DND-41 (cell line): ENCODE measurements at places on chromosomes 3 and 15.

GRCh38 chr15:80849308-80849707 is 70.1 kb downstream of the CEMIP start:
- H3K4me3 ChIP-seq: no peak overlapping the region
- H3K27me3 ChIP-seq: no peaks in the 10 kb centered on the region
- H3K36me3 ChIP-seq: no peaks in the 10 kb centered on the region
- H3K4me1 ChIP-seq: no peaks in the 10 kb centered on the region
- H3K27ac ChIP-seq: no peak overlapping the region

DNA sequence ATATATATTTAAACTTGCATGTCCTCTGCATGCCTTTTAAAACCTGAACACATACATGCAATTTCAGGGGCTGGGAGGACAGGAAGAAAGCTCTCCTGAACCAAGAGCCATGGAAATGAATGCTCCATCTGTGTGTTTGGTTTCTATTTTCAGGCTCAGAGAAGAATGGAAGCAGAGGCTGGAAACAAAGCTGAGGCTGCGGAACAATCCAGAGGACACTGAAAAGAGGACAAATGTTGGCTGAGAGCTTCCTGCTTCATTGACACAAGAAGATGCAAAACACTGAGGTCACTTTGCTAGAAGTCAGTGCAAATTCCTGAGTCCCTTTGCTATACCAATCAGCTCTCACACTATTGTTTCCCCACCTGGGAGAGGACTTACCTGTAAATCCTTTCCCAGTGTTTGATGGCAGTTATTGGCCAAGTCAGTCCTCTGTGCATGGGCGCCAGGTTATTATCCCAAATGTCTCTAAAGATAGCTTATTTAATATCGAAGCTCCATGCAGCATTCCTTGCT is 12.7 kb downstream of the FAM240A start:
- H3K27me3 ChIP-seq: no peaks in the 10 kb centered on the region
- H3K4me1 ChIP-seq: peaks cover 17% of the 10 kb centered on the region

GRCh38 chr3:17094551-17094950 is 209.8 kb downstream of the PLCL2 start:
- no peak for DNase-seq
- H3K4me1 ChIP-seq: no peaks in the 10 kb centered on the region
- 0 out of 2 replicates have a peak, but pooled peaks cover 3% of the 10 kb centered on the region for H3K36me3 ChIP-seq
- H3K4me3 ChIP-seq: no peak overlapping the region

DNA sequence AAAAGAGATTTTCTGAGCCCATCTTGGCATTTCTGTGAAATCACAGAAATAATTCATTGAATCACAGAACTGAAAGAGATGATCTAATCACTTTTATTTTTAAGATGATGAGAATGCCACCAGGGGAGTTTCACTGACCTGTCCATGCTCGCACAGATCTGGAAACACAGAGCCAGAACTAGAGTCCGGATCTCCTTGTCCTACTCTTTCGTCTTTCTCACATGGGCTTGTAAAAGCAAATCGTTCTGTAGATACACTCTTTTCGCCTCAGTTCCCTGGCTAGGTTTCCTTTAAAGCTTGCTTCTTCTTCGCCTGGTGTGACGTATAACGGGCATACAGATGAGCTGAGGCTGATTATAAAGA is 122.5 kb upstream of the SPRED1 start:
- no peaks in the 10 kb centered on the region for H3K36me3 ChIP-seq
- no peaks in the 10 kb centered on the region for H3K27me3 ChIP-seq
- H3K4me3 ChIP-seq: no peak overlapping the region
- H3K27ac ChIP-seq: no peak overlapping the region

DNA sequence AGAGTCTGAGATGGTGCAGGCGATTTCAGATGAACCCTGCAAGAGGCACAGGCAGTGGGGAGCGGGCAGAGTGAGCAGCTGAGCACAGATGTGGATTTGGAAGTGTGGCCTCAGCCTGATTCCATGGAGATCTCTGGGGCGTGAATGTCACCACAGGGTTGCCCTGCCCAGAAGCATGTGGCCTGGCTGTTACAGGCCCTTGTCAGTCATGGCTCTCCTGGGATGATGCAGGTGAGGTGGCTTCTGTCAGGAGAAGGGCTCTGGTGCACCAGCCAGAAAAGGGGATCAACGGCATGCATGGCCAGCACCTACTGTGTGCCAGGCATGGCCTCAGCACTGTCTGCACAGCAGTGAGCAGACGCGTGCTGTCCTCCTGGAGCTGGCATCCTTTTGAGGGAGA is 11.9 kb downstream of the HDAC11 start:
- H3K4me1 ChIP-seq: no peaks in the 10 kb centered on the region; the same call in 1 of the 2 replicates
- H3K36me3 ChIP-seq: no peaks in the 10 kb centered on the region
- H3K27ac ChIP-seq: no peak overlapping the region
- DNase-seq: no peak
- H3K27me3 ChIP-seq: no peaks in the 10 kb centered on the region
- H3K4me3 ChIP-seq: no peak overlapping the region

GRCh38 chr15:80012060-80012726 is 41.2 kb upstream of the BCL2A1 start:
- no peak for DNase-seq
- no peaks in the 10 kb centered on the region for H3K4me1 ChIP-seq

- no peak overlapping the region for H3K4me3 ChIP-seq
- H3K4me1 ChIP-seq: no peaks in the 10 kb centered on the region
- peaks cover 16% of the 10 kb centered on the region for H3K27me3 ChIP-seq
Observed at GRCh38 chr3:58299839-58300516, 6.1 kb upstream of the RPP14 start.

DNA sequence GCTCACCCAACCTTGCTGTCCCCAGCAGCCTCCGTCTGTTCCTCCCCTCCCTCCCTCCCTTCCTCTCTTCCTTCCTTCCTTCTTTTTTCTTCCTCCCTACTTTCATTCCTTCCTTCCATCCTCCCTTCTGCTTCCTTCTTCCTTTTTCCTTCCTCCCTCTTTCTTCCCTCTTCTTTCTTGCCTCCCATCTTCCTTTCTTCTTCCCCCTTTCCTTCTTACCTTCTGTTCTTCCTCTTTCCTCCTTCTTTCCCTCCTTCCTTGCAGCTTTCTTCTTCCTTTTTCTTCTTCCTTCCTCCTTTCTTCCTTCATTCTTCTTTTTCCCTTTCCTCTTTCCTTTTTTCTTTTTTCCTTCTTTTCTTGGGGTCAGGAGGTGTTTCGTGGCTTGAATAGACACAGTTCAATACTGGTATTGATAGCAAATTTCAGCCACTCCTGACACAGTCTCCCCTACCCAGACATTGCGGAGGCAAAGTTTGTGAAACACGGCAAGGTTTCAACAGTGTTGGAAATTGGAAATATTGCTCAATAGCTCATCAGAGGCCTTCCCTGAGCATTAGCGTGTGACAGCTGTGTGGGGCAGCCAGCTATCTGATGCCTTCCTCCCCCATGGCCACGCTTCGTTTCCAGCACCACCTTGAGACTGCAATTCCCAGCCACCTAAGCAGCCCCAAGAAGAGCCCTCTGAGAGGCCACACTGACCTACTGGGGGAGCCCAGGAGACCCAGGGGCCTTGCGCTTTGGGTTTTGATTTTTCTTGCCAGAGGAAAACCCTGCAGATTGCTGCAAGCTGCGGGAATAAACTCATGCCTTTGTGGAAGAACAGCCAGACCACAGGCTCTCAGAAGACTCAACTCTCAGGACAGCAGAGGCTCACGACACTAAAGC is 82.2 kb downstream of the KLF15 start:
- H3K36me3 ChIP-seq: no peaks in the 10 kb centered on the region
- H3K27ac ChIP-seq: no peak overlapping the region
- DNase-seq: no peak
- H3K4me1 ChIP-seq: no peaks in the 10 kb centered on the region

GRCh38 chr3:61897848-61898247 is 336.5 kb downstream of the PTPRG start:
- no peaks in the 10 kb centered on the region for H3K36me3 ChIP-seq
- peaks cover 25% of the 10 kb centered on the region for H3K4me1 ChIP-seq
- no peak overlapping the region for H3K27ac ChIP-seq
- H3K4me3 ChIP-seq: no peak overlapping the region
- DNase-seq: no peak

- 0 out of 2 replicates have a peak, but pooled peaks cover under 1% of the 10 kb centered on the region for H3K4me1 ChIP-seq
- no peak overlapping the region for H3K27ac ChIP-seq
- no peak overlapping the region for H3K4me3 ChIP-seq
- no peak for DNase-seq
- H3K36me3 ChIP-seq: no peaks in the 10 kb centered on the region
- H3K27me3 ChIP-seq: peaks cover 17% of the 10 kb centered on the region
Observed at GRCh38 chr15:74203914-74204431, 1.4 kb upstream of the STRA6 start.

GRCh38 chr15:88493844-88494243 is 26.3 kb downstream of the MRPS11 start:
- H3K4me1 ChIP-seq: no peaks in the 10 kb centered on the region
- no peak overlapping the region for H3K27ac ChIP-seq
- no peak for DNase-seq
- no peaks in the 10 kb centered on the region for H3K36me3 ChIP-seq
- H3K27me3 ChIP-seq: no peaks in the 10 kb centered on the region
- no peak overlapping the region for H3K4me3 ChIP-seq

DNA sequence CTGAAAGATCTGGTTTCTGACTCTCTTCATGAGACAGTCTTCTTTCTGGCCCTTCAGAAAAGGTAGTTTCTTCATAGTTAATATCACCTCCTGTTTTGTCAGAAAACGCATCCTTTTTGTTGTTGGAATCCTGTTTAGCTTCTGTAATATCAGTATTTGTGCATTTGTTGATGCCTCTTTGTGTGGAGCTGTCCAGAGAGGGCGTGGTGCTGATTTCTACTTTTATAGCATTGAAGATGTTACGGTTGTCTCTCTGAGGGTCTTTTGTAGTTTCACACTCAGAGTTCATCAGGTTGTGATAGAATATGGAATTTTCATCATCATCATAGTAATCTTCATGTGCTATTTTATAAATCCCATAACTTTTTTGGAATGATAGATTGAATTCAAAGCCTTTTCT is 8.9 kb downstream of the GPR149 start:
- no peak overlapping the region for H3K4me3 ChIP-seq
- H3K36me3 ChIP-seq: no peaks in the 10 kb centered on the region

- H3K27me3 ChIP-seq: peaks cover 3% of the 10 kb centered on the region
- no peak for DNase-seq
- H3K27ac ChIP-seq: no peak overlapping the region
- H3K4me1 ChIP-seq: no peaks in the 10 kb centered on the region
Observed at GRCh38 chr3:182133752-182134151, 422.0 kb downstream of the SOX2 start.

GRCh38 chr15:96422125-96422524 is 91.6 kb downstream of the NR2F2 start:
- no peaks in the 10 kb centered on the region for H3K4me1 ChIP-seq
- no peak overlapping the region for H3K27ac ChIP-seq
- H3K27me3 ChIP-seq: no peaks in the 10 kb centered on the region

GRCh38 chr3:62586356-62586755 is 213.0 kb upstream of the FEZF2 start:
- no peaks in the 10 kb centered on the region for H3K36me3 ChIP-seq
- no peak overlapping the region for H3K4me3 ChIP-seq
- no peaks in the 10 kb centered on the region for H3K27me3 ChIP-seq
- DNase-seq: no peak
- H3K4me1 ChIP-seq: no peaks in the 10 kb centered on the region

- no peaks in the 10 kb centered on the region for H3K36me3 ChIP-seq
- H3K27me3 ChIP-seq: no peaks in the 10 kb centered on the region
- H3K4me1 ChIP-seq: peaks cover 18% of the 10 kb centered on the region
- no peak overlapping the region for H3K4me3 ChIP-seq
Observed at GRCh38 chr15:75151214-75152128, 50.2 kb upstream of the C15orf39 start.

DNA sequence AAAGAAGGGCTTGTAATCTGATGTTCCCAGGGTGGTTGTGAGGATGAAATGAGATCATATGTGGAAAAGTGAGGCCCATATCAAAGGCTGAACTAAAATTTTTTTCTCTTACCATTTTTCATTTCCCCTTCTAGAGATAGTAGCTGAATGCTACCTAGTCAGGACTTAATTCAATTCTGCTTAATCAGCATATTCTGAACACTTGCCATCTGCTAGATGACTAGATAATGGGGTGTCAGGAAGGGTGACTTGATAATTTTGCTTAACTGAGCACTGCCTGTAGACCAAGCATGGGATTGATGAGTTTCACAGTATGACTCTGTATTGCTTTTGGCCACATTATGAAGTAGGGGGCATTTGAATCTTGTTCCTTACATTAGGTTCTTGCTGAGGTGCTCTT is 136.2 kb downstream of the CHST2 start:
- peaks cover 4% of the 10 kb centered on the region; the same call in 1 of the 2 replicates for H3K4me1 ChIP-seq
- H3K27ac ChIP-seq: no peak overlapping the region
- DNase-seq: no peak
- no peak overlapping the region for H3K4me3 ChIP-seq
- no peaks in the 10 kb centered on the region for H3K27me3 ChIP-seq
- no peaks in the 10 kb centered on the region for H3K36me3 ChIP-seq

- no peaks in the 10 kb centered on the region for H3K27me3 ChIP-seq
- no peak for DNase-seq
- no peak overlapping the region for H3K27ac ChIP-seq
Observed at GRCh38 chr3:24315971-24316370, 178.7 kb downstream of the THRB start.

- peaks cover 12% of the 10 kb centered on the region for H3K27me3 ChIP-seq
- no peak overlapping the region for H3K27ac ChIP-seq
- no peaks in the 10 kb centered on the region for H3K4me1 ChIP-seq
- H3K36me3 ChIP-seq: no peaks in the 10 kb centered on the region
Observed at GRCh38 chr3:125067225-125067624, 11.4 kb upstream of the HEG1 start.

DNA sequence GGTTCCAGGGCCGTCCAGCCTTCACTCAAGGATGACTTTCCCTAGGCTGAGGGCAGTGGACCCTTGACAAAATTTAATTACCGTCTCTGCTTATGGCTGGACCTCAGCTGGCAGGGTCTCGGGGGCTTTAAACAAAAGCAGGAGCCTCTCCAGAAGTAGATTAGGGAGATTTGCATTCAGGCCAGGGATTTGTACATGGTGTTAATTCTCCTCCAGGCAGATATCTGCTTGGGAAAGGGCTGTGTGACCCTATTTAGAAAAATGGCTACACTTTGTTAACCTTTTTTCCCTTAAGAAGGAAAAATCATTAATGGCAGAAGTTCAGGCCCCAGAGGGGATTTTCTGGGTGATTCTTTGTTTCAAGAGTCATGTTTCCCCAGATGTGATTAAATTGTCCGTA is 329.1 kb upstream of the C2CD4B start:
- no peak for DNase-seq
- no peaks in the 10 kb centered on the region for H3K4me1 ChIP-seq
- no peaks in the 10 kb centered on the region for H3K36me3 ChIP-seq

DNA sequence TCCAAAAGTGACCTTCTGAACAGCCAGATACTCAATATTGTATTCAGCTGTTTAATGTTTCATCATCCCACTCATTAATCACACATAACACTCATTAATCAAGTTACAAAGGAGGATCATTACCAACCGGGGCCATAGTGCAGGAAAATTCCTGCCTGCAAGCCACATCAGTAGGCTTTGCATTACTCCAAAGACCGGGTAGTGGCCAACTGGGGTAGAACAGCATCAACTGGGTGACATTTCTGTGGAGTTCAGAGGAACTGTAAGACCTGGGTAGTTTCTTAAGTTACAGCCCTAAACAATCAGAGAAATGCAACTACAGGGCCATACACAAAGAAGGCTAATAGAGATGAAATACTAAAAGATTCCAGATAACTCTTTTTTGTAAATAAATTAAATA is 253.1 kb downstream of the WDR72 start:
- DNase-seq: no peak
- no peak overlapping the region for H3K27ac ChIP-seq
- no peaks in the 10 kb centered on the region for H3K27me3 ChIP-seq
- H3K4me3 ChIP-seq: no peak overlapping the region
